Stimulated activated CD4-positive, alpha-beta T cell treated with anti-CD3 and anti-CD28 coated beads, Interleukin-15, amount 100 ng/mL, for 1 hour (primary cell): ENCODE measurements at places on chromosomes 7 and 10.
A peak's percentile ranks its signal among the peaks of the same experiment; 100 is the strongest.

GRCh38 chr10:107767185-107767584 lies 602.7 kb upstream of the SORCS1 start:
- no peak for DNase-seq

DNA sequence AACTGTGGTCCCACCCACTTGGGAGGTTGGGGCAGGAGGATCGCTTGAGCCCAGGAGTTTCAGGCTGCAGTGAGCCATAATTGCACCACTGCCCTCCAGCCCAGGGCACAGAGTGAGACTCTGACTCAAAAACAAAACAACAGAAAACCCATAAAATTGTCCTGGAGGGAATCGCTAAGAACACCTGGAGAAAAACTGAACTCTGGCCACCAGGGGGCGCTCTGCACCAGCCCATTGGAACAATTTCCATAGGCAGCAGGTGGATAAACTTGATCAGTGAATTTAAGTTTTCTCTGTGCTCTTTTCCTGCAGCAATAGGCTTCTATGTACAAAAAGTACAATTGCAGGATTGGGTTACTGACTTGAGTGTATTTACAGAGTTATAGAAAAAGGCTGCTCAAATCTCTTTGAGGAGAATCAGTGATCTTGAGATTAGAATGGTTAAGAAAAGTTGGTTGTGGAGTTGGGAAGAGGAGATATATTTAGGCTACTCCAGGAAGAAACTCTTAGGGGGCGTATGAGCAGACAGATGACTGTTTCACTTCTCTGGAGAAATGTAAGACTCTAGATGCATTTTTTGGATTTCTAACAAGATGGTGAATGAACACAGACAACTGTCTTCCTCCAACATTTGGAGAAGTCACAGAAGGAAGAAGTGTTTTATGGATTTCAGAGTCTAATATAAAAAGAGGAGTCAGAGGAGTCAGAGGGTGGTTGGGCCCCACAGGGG lies 274.9 kb upstream of the GALNT17 start:
- DNase-seq = peak; percentile 24

GRCh38 chr7:140696680-140697446 lies at the start of gene NDUFB2:
TSS of gene NDUFB2 (plus strand) at chr7:140696708. CDS start at chr7:140696745, 37 bp downstream.
- no peak for DNase-seq

DNA sequence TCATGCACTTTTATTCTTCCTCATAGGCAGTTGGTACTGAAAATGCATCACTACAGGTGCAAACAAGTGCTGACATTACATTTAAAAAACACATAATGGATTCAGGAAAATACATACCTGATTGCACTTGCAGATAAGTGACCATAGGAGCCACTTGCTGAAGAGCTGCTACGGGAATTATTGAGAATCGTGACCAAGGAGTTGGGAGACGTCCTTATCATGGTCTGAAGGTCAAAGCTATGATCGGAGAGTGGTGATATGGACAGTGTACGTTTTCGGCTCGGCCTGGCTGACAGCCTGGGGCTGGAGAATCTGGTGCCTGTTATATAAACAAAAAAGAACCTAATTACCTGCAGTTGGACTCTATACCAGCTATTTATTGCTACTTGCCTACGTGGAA lies 197.1 kb downstream of the GLI3 start:
- DNase-seq = no peak

DNA sequence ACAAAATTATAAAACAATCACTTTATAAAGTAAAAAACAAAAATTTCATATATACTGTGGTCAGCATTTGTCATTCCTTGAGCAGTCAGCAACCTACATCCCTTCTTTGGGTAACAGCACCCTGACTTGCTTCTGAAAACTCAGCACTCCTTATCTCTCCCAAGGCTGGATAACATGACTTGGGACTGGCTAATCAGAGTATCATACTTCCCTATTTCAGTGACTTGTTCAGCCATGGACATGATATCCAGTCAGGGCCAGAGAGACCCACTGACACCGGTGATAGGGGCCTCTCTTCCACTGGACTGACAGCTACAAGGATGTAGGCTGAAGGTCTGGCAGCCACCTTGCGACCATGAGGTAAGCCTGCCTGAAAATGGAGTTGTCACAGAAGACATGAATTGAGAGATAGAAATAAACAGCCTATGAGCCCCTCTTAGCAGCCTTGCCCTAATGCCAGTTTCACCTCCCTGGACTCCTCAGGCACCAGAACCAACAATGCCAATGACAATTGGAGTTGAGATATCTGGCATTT lies 84.4 kb upstream of the NEBL start:
- DNase-seq = no peak

DNA sequence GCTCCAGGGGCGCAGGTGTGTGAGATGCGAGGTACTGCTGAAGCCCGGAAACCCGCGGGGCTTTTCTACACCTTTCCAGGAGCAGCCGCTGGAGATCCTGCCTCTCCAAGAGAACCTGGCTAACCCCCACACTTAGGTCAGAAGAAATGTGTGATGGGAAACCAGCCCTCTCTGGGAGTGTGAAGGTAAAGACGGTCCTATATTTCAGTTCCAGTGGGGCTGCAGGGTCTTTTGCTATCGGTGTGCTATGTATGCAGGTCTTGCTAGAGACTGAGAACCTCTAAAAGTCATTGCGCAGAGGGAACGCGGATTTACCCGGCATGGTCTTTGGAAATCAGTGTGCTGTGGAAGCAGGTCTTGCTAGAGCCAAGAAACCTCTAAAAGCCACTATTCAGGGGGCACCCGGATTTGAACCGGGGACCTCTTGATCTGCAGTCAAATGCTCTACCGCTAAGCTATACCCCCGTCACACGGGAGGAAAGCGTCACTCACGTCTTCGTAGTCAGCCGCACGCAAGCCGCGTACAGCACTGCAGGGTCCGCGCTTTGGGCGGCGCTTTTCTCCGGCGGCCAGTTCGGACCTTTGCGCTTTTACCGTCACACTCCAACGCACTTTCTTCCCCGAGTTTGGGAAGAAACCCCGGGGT lies 46.0 kb downstream of the ZNF777 start:
- no peak for DNase-seq

DNA sequence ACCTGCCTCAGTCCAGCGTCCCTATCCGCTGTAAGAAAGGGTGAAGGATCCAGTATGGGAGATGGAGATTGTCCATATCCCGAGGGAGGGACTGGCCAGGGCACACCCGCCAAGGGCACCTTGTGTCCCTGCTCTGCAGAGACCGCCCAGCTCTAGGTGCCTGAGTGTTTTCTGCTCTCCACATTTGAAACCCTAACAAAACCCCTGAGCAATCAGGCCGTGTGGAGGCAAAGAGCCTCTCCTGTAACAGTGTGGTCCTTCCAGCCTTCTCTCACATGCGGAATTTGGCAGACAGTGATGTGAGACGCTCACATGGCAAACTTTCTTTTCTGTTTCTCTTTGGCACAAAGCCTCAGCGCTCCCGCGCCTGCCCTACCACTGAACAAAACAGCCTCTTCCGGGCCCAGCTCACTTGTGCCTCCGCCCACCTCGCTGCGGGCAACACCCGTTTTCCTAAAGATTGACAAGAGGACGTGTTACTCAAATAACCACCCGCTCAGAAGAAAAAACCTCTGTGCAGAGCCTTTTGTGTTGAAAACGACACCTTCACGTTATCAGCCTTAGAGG lies 514.8 kb downstream of the DNAJB6 start:
- DNase-seq = peak; percentile 36

- no peak for DNase-seq
Observed at GRCh38 chr7:155935726-155936125, 123.5 kb upstream of the SHH start.

GRCh38 chr10:122475591-122476332 lies 14.4 kb downstream of the HTRA1 start:
- DNase-seq = no peak

DNA sequence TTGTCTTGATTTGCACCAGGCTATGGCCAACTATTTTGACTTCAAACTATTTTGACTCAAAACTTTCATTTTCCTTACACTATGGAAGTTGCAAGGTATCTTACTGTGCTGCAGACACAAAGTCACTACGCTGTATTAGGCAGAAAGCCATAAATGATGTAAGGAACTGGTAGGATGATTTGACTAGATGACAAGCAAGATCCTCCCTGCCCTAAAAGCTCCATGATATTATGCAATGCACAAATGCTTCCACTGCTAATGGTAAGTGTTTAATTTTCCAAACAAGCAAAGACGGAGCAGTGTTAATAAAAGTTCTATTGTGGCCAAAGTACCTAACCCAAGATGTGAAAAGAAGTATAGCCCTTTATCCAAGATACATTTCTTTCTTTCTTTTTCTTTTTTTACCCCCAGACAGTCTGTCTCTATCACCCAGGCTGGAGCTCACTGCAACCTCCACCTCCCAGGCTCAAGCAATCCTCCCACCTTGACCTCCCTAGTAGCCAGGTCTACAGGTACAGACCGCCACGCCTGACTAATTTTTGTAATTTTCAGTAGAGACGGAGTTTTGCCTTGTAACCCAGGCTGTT lies 98.2 kb downstream of the ANK3 start:
- DNase-seq = no peak

- no peak for DNase-seq
Observed at GRCh38 chr7:17472518-17472917, 174.1 kb downstream of the AHR start.

- DNase-seq = no peak
Observed at GRCh38 chr7:44603193-44603592, 3.2 kb upstream of the OGDH start.

GRCh38 chr7:121519548-121520521 lies 123.7 kb upstream of the FAM3C start:
- no peak for DNase-seq
